ENCODE measurements at places on chromosomes 6 and 20.

DNA sequence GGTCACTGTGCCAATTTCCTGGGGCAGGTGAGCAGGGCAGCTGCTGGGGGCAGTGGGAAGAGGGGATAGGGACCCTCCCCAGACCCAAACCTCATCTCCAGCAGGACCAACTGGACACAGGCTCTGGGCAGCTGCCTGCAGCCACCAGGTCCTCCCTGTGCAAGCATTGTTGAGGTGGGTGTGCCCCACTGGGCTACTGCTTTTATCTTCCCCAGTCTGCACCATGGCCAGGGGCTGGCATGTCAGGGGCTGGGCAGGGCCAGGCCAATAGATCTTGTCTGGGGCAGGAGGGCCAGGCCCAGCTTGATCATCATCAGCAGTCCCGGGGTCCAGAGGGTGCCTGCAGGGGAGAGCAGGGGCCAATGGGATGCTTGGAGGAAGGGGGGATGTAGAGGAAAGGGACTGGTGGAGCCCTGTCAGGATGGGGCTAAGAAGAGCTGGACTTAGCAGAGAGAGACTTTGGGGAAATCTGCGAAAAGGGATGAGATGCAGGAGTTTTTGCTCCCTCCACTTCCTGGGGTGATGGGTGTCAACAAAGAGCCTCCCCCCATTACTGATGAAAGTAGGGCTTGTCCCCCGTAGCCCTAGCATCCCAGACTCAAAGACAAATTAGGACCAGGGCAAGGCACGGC, 5.7 kb downstream of the EBF4 start:
- no peak for DNase-seq

DNA sequence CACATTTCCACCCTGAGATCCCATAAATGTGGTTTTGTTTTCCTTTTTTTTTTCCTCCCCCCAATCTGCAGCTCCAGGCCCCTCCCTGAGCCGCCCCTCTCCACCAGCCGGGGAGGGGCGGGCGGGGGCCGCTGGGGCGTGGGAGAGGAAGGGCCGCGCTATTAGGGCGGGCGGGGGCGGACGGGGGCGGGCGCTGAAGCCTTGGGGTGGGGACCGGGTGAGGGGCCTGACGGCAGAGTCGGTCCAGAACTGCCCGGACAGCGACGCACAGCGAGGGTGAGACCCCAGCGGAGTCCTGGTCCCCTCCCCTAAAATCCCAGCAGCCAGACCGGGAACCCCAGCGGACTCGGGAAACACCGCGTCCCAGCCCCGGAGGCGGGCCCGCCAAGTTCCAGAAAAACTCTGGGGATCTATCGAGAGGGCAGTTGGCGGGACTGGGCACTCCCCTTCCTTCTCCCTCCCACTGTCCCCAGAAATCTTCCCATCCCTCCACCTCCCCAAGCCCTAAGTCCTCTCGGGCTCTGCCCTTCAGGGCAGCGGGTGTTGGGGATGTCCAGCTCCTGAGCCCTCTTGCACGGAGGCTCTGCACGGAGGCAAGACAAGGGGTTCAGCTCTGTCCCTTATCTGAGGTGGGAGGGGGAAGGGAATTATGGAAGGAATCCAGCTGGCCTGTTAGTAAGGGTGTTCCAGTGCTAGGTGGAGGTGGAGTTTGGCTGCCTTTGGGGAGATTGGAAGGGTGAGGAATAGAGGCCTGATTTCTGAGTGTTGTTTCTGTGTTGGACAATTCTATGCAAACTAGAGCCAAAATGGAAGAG, at the start of gene PRICKLE4:
Gene PRICKLE4 (plus strand): TSS at position 232 of the 815 bp plus-strand sequence. CDS start 2,692 bp downstream, outside the sequence.
- no peak for DNase-seq

GRCh38 chr20:49282584-49283171, 4.8 kb upstream of the ZNFX1 start:
- no peak for DNase-seq

GRCh38 chr20:41456351-41456750, 89.7 kb upstream of the EMILIN3 start:
- DNase-seq, result no peak

- no peak for DNase-seq
Measured at GRCh38 chr6:168838037-168838399, 397.0 kb downstream of the SMOC2 start.

DNA sequence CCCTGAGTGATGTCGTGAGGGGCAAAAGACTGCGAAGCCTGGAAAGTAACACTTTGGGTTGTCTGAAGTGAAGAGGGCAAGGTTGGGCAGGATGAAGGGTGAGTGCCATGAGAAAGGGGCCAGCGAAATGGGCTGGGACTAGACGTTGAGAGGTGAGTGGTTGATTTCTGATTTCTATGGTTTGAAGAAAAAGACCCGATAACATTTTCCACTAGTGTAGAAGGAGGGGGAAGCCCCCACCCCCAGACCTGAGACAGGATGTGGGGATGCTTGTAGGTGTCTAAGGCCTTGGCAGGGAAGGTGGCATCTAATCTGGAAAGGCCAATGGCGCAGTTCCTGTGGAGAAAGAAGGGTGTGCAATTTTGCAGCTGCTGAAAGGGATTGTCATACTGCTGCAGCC, 25.3 kb upstream of the KIF3B start:
- DNase-seq, result peak; percentile 23

GRCh38 chr6:156794546-156795354, 17.6 kb downstream of the ARID1B start:
- no peak for DNase-seq

- DNase-seq, result peak; percentile 36
Measured at GRCh38 chr6:31681135-31681671, 336 bp upstream of the LY6G5C start.

GRCh38 chr20:20103486-20103885, 51.2 kb downstream of the CFAP61 start:
- no peak for DNase-seq

DNA sequence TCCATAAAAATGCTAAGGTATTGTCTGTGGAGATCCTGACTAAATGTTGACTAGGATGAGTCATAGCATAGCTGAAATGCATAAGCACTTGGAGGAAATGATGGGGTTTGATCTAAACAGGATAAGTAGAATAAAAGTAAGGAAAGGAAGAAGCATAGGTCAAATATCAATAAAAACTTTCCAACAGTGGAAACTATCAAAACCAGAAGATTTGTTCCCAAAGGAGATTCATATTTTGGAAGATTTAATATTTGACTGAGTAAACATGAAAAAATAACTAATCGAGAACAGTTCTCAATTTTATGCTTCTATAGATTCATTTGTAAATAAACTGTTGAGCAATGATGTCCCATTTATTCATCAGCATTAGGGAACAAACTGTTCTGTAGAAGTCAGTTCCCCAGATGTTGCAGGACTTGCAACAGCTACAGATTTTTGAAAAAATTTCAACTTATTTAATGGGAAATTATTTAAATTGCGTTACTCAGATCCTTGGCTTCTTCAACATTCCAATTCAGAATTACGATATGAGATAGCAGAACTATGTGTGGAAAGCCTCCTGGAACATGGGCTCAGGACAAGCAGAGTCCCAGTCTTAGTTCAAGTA, 133.7 kb upstream of the TBX18 start:
- DNase-seq, result no peak

DNA sequence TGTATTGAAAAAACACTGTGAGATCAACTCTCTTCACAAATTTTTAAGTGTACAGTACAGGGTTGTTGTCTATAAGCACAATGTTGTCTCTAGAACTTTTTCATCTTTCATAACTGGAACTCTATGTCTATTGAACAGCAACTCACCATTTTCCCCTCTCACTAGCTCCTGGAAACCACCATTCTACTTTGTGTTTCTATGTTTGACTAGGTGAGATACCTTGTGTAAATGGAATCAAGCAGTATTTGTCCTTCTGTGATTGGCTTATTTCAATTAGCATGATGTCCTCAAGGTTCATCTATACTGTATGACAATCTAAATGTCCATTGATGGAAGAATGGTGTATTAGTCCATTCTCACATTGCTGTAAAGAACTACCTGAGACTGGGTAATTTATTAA, 210.1 kb upstream of the FUT9 start:
- no peak for DNase-seq

DNA sequence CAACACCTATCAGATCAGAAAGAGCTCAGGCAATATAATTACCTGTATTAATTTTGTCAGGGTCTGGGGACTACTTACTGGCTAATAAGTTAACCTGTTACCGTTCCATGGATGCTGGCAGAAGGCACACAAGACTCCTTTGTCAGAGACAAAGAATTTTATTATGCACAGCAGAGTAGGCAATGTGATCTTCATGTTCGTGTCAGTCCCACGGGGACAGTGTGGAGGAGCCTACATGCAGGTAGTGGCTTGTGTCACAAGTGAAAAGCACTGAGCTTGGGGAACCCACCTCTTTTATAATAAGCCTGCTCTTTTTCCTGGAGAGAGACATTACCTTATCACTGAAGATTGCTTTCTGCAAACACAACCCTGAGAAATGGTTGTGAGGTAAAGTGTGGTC, 96.9 kb downstream of the CD164 start:
- DNase-seq, result no peak

GRCh38 chr6:20188630-20189075, 23.6 kb downstream of the MBOAT1 start:
- no peak for DNase-seq

GRCh38 chr6:124961777-124962638, at the start of gene RNF217:
Gene RNF217 (plus strand): TSS chr6:124962437. CDS start chr6:124962545, 108 bp downstream.
- no peak for DNase-seq

DNA sequence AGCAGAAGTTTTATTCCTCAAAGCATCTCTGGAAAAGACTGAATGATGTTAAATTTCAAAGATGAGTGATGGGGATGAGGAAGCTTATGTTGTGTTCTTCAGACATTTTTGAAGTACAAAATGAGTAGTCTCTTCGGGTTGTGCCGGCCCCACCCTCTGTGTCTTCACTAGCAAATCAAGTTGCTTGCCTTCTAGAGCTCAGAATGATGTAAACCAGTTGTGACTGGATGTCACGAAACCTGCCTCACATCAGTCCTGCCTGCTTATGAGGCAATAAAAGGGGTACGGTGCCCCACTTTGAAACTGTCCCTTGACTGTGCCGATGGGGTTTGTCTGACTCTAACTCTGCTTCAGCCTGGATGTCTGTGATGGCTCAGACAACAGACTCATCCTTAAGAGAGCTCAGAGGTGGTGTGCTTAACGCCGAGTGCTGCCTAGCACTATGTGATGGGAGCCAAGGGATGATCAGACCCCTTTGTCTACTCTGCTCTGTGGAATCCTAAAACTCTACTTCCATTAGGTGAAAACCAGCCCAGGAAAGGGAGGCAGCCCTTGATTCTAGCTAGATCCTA, 19.0 kb downstream of the TOMM34 start:
- no peak for DNase-seq

DNA sequence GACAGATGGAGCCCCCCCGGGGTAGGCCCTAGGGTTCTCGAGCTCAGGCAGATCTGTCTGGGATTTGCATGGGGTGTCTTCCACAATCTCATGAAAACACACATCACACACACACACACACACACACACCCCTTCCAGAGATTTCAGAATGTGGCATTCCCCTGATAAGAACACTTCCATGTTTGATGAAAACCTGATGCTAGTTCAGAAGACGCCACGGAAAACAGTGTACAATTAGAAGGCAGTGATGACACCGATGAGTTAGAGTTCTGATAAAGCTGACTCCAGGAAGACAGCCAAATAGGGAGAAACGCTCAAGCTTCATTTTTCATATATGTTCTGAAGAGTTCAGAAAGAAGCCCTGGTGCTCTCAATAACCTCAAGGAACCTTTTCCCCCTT, 438.7 kb upstream of the JARID2 start:
- DNase-seq, result no peak

- no peak for DNase-seq
Measured at GRCh38 chr20:20816969-20817755, 104.7 kb upstream of the RALGAPA2 start.

GRCh38 chr6:167863897-167864296, 37.2 kb downstream of the AFDN start:
- no peak for DNase-seq

DNA sequence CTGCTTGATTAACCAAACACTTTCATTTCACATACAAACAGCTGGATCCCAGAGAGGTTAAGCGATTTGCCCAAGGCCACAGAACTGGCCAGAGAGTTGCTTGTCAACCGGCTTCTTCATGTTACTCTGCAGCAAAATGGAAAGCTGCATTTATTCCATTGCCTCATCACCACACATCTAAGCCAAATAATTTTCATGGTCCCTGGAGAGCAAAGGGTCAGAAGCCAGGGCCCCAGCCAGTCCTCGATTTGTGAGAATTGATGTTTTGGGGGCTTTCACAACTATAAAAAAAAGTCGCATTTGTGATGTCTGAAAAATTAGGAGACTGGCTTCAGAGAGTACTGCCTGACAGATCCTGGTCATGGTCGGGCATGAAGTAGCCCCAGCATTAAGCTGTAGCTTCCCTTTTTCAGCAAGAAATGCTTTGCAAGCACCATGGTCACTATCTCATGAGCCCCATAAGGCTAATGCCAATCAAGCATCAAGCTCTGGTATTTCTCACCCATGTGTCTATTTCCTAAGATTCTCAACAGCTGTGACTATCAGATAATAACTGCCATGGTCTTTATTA, 95.8 kb downstream of the BANF2 start:
- no peak for DNase-seq

DNA sequence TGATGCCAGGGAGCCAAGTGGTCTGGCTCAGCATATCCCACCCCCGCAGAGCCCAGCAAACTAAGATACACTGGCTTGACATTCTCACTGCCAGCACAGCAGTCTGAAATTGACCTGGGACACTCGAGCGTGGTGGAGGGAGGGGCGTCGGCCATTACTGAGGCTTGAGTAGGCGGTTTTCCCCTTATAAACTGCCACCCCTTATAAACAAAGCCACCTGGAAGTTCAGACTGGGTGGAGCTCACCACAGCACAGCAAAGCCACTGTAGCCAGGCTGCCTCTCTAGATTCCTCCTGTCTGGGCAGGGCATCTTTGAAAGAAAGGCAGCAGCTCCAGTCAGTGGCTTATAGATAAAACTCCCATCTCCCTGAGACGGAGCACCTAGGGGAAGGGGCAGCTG, 19.4 kb downstream of the TINAG start:
- DNase-seq, result no peak

- no peak for DNase-seq
Measured at GRCh38 chr20:44743916-44744655, 1.6 kb upstream of the KCNK15 start.

GRCh38 chr6:39266782-39267355, 37.6 kb upstream of the KCNK5 start:
- DNase-seq, result no peak

DNA sequence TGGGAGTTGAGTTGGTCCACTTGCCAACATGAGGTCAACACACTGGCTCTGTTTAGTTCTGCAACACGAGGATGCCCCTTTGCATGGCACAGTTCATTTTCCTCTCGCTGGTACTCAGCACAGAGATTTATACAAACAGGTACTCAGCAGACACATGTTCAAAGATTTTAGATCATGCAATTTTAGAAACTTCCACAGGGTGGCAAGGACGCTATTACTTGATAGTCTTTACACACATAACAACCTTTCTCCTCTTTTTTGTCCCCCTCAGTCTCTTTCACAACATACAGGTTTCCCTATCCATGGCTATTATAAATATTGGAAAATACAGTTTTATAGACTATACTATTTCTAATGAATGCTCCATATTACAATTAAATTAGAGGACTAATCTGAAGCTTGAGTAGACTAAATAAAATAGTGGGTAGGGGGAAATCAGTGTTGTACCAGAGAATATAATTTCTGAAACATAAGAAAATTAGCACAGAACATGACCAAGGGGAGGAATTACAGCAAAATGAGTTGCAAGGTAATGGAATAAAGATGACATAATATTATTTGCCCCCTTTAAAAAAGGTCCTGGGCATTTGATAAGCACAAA, 331.8 kb upstream of the BTBD3 start:
- no peak for DNase-seq
